Cortex of kidney (tissue), 1 donor: ENCODE measurements at places on chromosomes 16 and 17.

- no peak for DNase-seq
These were observed 27.3 kb downstream of the SLFN11 start for GRCh38 chr17:35345926-35346771.

GRCh38 chr17:36072431-36073121, 8.5 kb downstream of the CCL18 start:
- DNase-seq, result no peak

GRCh38 chr17:1126250-1126797, 53.5 kb downstream of the ABR start:
- DNase-seq, result no peak

DNA sequence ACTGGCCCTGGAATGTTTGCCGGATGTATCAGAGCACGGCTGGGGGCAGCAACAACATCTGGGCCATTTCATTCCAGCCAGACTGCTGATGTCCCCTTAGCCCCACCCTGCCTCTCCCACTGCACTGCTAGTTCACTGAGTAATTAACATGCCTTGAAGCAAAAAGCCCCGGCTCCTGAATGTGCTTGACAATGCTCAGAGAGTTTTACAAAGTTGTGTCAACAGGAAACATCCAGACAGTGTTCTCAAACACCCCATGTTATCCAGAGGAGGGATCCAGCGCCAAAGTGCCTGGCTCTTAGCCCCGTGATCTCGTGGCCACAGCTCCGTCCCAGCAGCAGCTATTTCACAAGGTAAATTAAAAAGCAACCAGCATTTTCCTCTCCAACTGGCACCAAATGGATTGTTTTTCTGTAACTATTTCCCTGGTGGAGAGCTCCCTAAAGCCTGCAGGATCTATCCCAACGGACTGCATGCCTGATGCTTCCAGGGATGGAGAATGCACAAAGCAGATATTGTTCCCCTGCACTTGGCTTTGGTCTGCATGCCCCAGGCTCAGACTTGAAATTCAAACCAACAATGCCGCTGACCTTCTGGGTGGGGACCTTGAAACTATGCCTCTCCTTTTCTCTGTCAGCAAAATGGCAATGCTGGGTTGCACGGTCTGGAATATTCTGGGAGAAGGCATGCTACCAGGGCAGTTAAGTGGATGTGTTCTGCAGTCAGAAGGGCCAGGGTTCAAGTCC, 115.6 kb upstream of the CDH5 start:
- no peak for DNase-seq

GRCh38 chr16:89949121-89949742, 677 bp downstream of the DEF8 start:
- no peak for DNase-seq

- no peak for DNase-seq
These were observed 15.9 kb downstream of the B9D1 start for GRCh38 chr17:19346351-19347255.
